ENCODE measurements at places on chromosomes 12 and 14. TPM values are rescaled to one million over a fixed set of nuclear protein-coding genes. Genes with fewer than 3 reads are reported as not detected.

- H3K27ac ChIP-seq: no peak overlapping the region
- H3K36me3 ChIP-seq: no peaks in the 10 kb centered on the region
- no peak overlapping the region for H3K4me3 ChIP-seq
- no peaks in the 10 kb centered on the region for H3K27me3 ChIP-seq
- no peaks in the 10 kb centered on the region for H3K4me1 ChIP-seq
- no peak for DNase-seq
Observed at GRCh38 chr12:123026094-123026853, 45.8 kb downstream of the ARL6IP4 start.

GRCh38 chr12:95473231-95473883, 595 bp upstream of the METAP2 start:
- no peaks in the 10 kb centered on the region for H3K27me3 ChIP-seq
- peak overlapping the region; percentile 97 for H3K4me3 ChIP-seq
- H3K4me1 ChIP-seq: peaks cover 3% of the 10 kb centered on the region
- DNase-seq: no peak

GRCh38 chr14:60184905-60185555, 19.8 kb upstream of the DHRS7 start:
- H3K27me3 ChIP-seq: no peaks in the 10 kb centered on the region
- DNase-seq: no peak
- H3K4me1 ChIP-seq: no peaks in the 10 kb centered on the region
- H3K27ac ChIP-seq: no peak overlapping the region
- H3K36me3 ChIP-seq: no peaks in the 10 kb centered on the region

DNA sequence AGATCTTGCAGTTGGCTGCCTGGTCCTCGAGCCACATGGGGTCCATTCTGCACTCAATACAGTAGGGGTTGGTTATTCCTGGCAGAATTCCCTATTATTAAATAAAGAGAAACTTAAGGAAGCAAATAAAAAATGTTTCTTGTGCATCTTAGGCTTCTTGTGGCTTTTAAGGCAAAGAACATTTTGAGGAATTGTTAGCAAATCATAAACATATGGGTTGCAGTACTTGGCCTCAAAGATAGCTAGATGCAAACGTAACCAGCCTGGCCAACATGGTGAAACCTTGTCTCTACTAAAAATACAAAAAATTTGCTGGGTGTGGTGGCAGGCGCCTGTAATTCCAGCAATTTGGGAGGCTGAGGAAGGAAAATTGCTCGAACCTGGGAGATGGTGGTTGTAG, 50.8 kb upstream of the KCNA5 start:
- no peaks in the 10 kb centered on the region for H3K36me3 ChIP-seq
- no peak for DNase-seq
- H3K4me3 ChIP-seq: no peak overlapping the region
- peaks cover 2% of the 10 kb centered on the region for H3K4me1 ChIP-seq
- no peaks in the 10 kb centered on the region for H3K27me3 ChIP-seq
- H3K27ac ChIP-seq: no peak overlapping the region

- H3K4me1 ChIP-seq: no peaks in the 10 kb centered on the region
- no peaks in the 10 kb centered on the region for H3K27me3 ChIP-seq
- no peaks in the 10 kb centered on the region for H3K36me3 ChIP-seq
- no peak overlapping the region for H3K27ac ChIP-seq
- no peak overlapping the region for H3K4me3 ChIP-seq
Observed at GRCh38 chr14:56487090-56487667, 92.4 kb upstream of the TMEM260 start.

GRCh38 chr12:122982477-122982815, 2.0 kb downstream of the ARL6IP4 start:
- peak overlapping the region; percentile 93 for H3K27ac ChIP-seq
- peaks cover 27% of the 10 kb centered on the region for H3K4me1 ChIP-seq
- H3K36me3 ChIP-seq: peaks cover 15% of the 10 kb centered on the region
- peak overlapping the region; percentile 95 for H3K4me3 ChIP-seq

- no peak for DNase-seq
- H3K27me3 ChIP-seq: no peaks in the 10 kb centered on the region
- no peaks in the 10 kb centered on the region for H3K36me3 ChIP-seq
- H3K27ac ChIP-seq: peak overlapping the region; percentile 85
Observed at GRCh38 chr12:2083008-2083407, 30.2 kb downstream of the CACNA1C start.

- no peak overlapping the region for H3K27ac ChIP-seq
- H3K4me1 ChIP-seq: no peaks in the 10 kb centered on the region
- H3K27me3 ChIP-seq: no peaks in the 10 kb centered on the region
- no peaks in the 10 kb centered on the region for H3K36me3 ChIP-seq
Observed at GRCh38 chr12:88145567-88146505, 3.7 kb downstream of the TMTC3 start.

- no peaks in the 10 kb centered on the region for H3K4me1 ChIP-seq
- H3K36me3 ChIP-seq: no peaks in the 10 kb centered on the region
- DNase-seq: no peak
- H3K27me3 ChIP-seq: no peaks in the 10 kb centered on the region
- no peak overlapping the region for H3K27ac ChIP-seq
- H3K4me3 ChIP-seq: no peak overlapping the region
Observed at GRCh38 chr12:4830556-4831210, 79.0 kb upstream of the KCNA1 start.

DNA sequence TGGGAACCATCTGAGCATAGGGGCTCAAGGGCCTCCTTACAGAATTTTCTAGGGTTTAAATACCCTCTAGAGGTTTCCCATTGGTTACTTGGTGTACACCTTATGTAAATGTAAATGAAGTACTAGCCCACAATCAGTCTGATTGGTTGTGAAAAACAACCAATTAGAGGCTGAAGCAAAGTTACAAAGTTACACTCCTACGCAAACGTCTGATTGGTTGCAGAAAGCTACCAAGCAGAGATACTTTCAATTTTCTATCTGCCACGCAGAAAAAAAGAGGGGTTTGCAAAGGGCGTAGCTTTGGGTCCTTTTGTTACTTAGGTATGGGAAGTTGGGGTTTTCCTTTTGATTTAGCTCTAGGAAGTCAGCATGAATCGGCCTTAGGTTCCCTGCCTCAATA, 1.8 kb upstream of the TMEM19 start:
- no peak overlapping the region for H3K4me3 ChIP-seq
- H3K27ac ChIP-seq: no peak overlapping the region
- no peaks in the 10 kb centered on the region for H3K36me3 ChIP-seq
- no peak for DNase-seq
- peaks cover 10% of the 10 kb centered on the region for H3K4me1 ChIP-seq

DNA sequence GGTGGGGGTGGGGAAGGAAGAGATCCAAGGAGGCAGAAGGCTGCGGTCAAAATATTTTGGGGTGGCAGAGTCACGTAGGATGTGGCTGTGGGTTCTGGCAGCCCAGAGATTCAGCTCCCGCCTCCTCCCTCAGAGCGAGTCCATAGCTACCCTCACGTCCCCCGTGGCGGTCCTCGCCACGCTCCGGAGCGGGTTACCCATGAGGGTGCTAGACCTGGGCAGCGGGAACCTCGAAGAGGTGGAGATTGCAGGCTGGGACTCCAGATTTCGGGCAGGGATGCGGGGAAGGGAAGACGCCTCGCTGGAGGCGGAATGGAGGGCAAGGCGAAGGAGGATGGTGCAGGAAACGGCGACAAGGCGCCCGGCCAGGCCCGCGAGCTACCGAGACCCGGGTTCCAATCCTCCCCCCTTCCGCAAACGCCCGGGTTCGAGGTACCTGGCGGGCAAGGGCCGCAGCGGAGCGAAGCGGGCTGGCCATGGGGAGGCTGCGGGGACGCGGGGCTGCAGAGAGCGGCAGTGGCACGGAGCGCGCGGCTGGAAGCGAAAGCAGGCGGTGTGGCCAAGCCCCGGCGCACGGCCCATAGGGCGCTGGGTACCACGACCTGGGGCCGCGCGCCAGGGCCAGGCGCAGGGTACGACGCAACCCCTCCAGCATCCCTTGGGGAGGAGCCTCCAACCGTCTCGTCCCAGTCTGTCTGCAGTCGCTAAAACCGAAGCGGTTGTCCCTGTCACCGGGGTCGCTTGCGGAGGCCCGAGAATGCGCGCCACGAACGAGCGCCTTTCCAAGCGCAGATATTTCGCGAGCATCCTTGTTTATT, 46.2 kb downstream of the BCAT1 start:
- H3K27ac ChIP-seq: peak overlapping the region; percentile 56
- H3K4me3 ChIP-seq: peak overlapping the region; percentile 97
- H3K4me1 ChIP-seq: peaks cover 3% of the 10 kb centered on the region
- no peaks in the 10 kb centered on the region for H3K27me3 ChIP-seq
- no peaks in the 10 kb centered on the region for H3K36me3 ChIP-seq

- H3K27ac ChIP-seq: no peak overlapping the region
- H3K36me3 ChIP-seq: no peaks in the 10 kb centered on the region
- no peak overlapping the region for H3K4me3 ChIP-seq
Observed at GRCh38 chr12:60014436-60014835, 418.6 kb downstream of the SLC16A7 start.

- H3K4me3 ChIP-seq: no peak overlapping the region
- H3K27me3 ChIP-seq: no peaks in the 10 kb centered on the region
- H3K4me1 ChIP-seq: no peaks in the 10 kb centered on the region
- no peaks in the 10 kb centered on the region for H3K36me3 ChIP-seq
- DNase-seq: no peak
Observed at GRCh38 chr12:39868328-39868725, 237.6 kb downstream of the SLC2A13 start.

DNA sequence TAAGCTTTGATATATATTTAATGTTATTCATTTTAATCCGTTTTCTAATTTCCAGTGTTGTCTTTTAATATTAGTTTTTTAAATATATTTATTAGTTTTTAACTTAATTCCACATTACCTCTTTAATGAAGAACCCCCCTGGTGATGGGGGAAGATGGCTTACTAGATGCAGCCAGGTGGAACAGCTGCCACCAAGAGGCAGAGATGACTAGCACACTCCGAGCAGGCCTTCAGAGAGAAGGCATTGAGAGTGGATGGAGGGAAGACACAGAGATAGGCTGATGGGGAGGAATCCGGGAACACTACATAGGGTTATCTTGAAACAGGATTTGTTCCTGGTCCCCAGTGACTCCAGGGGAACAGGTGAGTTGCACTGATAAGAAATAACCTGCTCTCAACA, 771.6 kb downstream of the LRFN5 start:
- no peaks in the 10 kb centered on the region for H3K4me1 ChIP-seq
- H3K4me3 ChIP-seq: no peak overlapping the region
- H3K27me3 ChIP-seq: no peaks in the 10 kb centered on the region
- H3K36me3 ChIP-seq: no peaks in the 10 kb centered on the region
- DNase-seq: no peak
- no peak overlapping the region for H3K27ac ChIP-seq

DNA sequence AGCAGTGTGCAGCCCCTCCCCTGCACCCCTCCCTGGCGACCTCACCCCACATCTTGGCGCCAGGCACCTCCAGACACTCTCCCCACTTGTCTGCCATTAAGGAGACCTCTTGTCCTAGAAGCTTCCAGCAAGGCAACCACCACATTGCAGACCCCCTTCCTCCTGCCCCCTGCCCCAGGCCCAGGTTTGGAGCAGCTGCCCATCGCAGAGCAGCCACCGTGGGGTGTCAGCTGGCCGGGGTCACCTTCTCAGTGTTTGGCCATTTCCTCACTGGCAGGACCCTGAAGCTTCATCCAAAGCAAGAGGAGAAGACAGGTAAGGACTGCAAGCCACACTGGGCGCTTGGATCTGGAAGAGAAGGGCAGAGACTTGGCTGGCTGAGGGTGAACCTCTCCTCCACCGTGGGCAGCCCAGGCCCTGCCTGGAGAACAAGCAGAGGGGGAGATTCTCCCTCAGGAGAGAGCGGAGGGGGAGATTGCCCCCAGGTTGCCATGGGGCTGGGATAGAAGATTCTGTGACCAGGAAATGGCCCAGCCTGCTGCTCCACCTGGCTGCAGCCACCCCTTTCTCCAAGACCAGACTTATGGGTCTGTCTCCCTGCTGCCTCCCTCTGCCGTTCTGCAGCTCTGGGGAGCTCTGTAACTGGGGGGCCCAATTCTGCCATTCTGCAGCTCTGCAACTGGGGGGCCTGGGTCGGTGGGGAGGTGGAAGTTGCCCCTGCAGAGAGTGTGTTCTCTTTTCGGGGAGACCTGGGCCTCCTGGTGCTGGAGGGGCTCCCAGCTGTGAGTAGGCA, 72.9 kb upstream of the C14orf180 start:
- H3K4me1 ChIP-seq: no peaks in the 10 kb centered on the region
- H3K36me3 ChIP-seq: no peaks in the 10 kb centered on the region
- H3K27me3 ChIP-seq: no peaks in the 10 kb centered on the region
- DNase-seq: no peak
- H3K4me3 ChIP-seq: no peak overlapping the region
- H3K27ac ChIP-seq: no peak overlapping the region

GRCh38 chr14:102928412-102929240, 6.2 kb downstream of the AMN start:
- peak; percentile 82 for DNase-seq
- peak overlapping the region; percentile 44 for H3K4me3 ChIP-seq
- peaks cover 26% of the 10 kb centered on the region for H3K27me3 ChIP-seq
- peaks cover 2% of the 10 kb centered on the region for H3K36me3 ChIP-seq
- H3K4me1 ChIP-seq: peaks cover 23% of the 10 kb centered on the region

GRCh38 chr12:105261010-105261409, 25.0 kb upstream of the APPL2 start:
- no peak for DNase-seq
- H3K4me1 ChIP-seq: peaks cover 22% of the 10 kb centered on the region
- no peaks in the 10 kb centered on the region for H3K27me3 ChIP-seq
- H3K27ac ChIP-seq: no peak overlapping the region
- no peak overlapping the region for H3K4me3 ChIP-seq

Gene KIAA0586
- 20.1 TPM for total RNA-seq

Gene CPNE6
- total RNA-seq: not detected

Gene CBX5
- 19.4 TPM for total RNA-seq

Gene POLE
- total RNA-seq: 115 TPM

Gene RNASE3
- total RNA-seq: not detected

Gene KRT4
- total RNA-seq: not detected

All from ascending aorta (tissue), 2 donors.